ENCODE measurements at places on chromosomes 1 and 21. TPM values are rescaled to one million over a fixed set of nuclear protein-coding genes. Genes with fewer than 3 reads are reported as not detected.
A peak's percentile ranks its signal among the peaks of the same experiment; 100 is the strongest.

DNA sequence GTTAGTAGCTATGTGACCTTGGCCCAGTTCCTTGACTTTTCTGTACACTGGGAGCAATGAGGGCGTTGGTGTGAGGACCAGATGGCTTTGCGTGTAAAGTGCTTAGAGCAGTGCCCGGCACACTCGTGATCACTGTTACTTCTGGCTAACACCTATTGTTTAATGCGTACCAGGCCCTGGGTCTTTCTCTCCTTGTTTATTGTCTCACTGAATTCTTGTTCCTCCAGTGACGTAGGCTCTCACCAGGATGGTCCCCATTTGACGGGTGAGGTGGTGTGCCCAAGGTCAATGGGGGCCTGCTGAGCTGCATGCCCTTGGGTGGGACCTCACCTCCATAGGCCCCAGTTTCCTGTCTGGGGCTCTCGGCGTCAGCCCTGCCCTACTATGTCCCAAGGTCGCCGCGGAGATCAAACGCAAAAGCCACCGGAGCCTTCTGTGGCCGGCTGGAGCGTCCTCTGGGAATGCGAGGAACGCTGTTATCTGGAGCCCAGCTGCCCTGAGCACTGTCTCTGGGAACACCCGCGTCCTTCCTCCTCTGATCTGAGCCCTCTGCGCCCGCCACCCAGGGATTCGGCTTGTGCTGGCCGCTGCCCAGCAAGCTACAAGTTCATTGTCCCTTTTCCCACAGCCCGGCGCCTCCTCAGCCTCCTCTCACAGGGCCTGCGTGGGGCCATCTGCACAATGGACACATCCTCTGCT lies 28.9 kb downstream of the ALPL start:
- no peak for DNase-seq

GRCh38 chr1:230236301-230237008 lies 169.4 kb downstream of the GALNT2 start:
- DNase-seq = no peak

DNA sequence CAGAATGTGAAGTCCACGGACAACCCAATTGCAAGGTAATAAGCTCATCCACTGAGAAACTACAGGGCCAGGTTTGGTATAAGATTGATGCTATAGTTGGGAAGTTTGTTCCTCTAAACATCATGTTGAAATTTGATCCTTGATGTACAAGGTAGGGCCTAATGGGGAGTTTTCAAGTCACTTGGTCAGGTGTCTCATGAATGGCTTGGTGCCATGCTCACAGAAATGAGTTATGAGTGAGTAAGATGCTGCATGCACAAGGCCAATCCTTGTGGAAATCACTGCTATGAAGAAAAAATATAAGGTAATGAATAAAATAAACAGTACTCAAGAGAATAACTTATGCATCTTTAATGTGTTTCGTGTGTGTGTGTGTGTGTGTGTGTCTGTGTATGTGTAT lies 1891.2 kb downstream of the NCAM2 start:
- no peak for DNase-seq

DNA sequence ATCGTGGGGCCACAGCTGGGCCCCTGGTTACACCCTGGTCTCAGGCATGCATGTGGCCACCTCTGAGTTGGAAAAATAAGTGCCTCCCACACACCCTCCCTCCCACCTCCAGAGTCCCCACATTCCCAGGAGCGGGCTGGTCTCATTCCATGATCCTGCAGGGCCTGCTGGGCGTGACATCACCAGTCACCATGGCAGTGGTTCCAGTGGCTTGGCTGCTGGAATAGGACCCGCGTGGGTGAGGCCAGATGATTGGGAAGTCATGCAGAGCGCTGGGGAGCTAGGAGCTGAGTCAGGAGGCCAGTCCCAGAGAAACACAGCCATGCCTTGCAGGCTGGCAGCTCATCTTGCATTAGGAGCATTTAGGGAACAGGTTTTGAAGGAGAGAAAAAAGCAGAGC lies 125.4 kb upstream of the TMEM51 start:
- peak; percentile 98 for DNase-seq

DNA sequence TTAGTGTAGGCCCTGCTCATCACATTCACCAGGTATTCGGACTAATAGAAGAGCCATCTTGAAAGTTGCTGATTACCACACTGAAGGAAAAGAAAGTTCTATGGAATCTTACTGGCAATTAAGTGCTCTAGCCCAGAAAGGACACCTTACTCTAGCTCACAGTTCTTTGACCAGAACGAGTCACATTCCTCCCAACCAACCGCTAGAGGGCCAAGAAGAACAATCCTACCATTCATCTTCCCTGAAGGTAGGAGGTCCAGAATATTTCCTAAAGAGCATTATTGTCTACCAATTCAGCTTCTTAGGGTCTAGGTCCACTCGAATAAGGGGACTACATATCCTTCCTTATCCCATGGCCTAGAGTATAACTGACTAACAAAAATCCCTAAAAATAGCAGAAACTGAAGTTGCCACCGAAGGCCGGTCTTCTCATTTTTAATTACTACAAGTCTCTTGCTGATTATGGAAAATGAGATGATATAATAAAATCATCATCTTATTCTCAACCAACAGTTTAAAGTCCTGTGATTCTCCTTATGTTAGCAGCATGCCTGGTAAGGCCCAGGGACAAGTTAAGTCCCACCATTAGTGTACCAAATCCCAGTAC lies 2.7 kb upstream of the FMO1 start:
- no peak for DNase-seq

DNA sequence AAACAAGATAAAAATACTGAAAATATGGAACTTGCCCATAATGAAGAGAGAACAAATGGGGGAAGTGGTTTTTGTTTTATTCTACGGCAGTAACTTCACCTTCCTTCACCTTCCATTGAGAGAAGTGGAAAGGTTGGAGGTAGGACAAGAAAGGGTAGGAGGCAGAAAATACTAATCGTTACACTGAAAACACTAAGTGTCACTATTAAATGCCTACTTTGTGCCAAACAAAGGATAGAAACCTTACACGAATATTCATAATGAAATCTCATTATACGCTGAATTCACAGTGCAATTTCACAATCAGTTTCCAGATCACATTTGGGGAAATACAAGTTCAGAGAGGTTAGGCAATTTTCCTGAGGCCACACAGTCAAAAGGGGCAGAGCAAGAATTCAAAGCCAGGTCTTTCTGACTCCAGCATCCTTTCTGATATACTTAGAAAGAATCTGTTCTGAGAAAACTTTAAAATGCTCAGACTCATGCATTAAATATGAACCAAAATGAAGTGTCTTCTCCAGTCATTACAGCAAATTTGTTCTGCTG lies 3.0 kb downstream of the TIAM1 start:
- DNase-seq = no peak

NID1 gene
- 26.0 TPM for total RNA-seq

CELA3B gene
- total RNA-seq = not detected

FLG2 gene
- total RNA-seq = not detected

All from kidney epithelial cell (primary cell).